CD14-positive monocyte (primary cell): ENCODE measurements at places on chromosomes 11 and 22. TPM values are rescaled to one million over a fixed set of nuclear protein-coding genes. Genes with fewer than 3 reads are reported as not detected.
A peak's percentile ranks its signal among the peaks of the same experiment; 100 is the strongest.

DNA sequence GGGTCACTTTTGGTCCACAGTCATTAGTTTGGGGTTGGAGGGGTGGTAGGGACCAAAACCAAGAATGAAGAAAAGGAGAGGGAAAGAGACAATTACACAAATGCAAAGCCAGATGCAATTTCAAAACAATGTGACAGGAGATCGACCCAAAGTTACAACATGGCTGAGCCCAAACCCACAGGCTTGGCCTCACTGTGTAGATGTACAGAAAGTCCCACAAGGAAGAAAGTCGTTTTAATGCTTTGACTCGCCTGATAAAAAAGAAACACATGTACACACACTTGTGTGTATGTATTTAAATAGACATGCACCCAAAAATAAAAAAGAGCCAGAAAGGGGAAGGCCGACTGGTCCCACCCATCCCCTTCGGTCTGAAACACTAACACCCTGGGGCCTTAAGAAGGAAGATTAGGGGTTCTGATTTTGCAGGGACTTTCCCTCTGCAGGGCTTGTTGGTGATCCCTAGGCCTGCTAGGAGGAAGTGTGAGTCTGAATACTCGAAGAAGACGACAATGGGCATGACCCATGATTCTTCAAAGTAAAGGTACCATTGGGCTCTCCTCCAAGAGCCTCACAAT is 104.1 kb downstream of the ETS1 start:
- peak; percentile 68 for DNase-seq

The SWAP70 gene
- polyA plus RNA-seq = 4.5 and 10.9 TPM in 2 replicates

DNA sequence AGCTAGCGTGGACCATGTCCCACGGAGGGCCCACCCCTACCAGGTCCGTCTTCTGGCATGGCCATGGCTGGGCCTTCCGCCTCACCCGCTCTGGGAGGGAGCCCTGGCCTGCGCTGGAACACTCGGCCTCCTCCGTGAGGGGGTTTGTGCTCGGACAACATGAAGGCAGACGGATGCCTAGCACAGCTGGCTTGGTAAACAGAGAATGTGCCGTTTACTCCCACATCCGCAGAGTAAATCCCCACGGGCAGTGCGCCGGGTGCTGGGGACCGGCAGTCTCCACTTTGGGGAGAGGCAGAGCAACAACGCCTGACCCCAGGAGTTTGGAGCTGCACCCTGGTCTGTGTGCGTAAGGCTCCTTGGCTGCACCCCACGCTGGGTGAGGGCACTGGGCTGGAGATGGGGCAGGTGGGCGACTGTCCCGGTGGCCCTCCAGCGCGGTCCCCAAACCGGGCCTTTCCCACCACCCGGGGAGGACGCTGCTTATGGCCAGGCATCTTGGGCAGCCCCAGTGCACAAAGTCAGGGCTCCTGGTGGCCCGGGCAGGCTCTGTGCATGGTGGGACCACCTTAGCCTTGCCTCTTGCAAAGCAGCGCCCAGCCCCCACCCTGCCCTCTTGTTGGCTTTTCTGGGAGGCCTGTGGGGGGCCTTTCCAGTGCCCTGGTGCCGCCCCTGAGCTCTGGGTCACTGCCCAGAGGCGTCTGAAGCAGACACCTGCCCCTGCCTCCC is 30.7 kb upstream of the MUC5AC start:
- DNase-seq = no peak

The APOL5 gene
- not detected in 2 replicates for polyA plus RNA-seq

GRCh38 chr11:96520939-96521338 is 131.1 kb downstream of the JRKL start:
- DNase-seq = no peak

GRCh38 chr11:6129011-6129410 is 21.5 kb downstream of the OR56B4 start:
- peak; percentile 31 for DNase-seq

DNA sequence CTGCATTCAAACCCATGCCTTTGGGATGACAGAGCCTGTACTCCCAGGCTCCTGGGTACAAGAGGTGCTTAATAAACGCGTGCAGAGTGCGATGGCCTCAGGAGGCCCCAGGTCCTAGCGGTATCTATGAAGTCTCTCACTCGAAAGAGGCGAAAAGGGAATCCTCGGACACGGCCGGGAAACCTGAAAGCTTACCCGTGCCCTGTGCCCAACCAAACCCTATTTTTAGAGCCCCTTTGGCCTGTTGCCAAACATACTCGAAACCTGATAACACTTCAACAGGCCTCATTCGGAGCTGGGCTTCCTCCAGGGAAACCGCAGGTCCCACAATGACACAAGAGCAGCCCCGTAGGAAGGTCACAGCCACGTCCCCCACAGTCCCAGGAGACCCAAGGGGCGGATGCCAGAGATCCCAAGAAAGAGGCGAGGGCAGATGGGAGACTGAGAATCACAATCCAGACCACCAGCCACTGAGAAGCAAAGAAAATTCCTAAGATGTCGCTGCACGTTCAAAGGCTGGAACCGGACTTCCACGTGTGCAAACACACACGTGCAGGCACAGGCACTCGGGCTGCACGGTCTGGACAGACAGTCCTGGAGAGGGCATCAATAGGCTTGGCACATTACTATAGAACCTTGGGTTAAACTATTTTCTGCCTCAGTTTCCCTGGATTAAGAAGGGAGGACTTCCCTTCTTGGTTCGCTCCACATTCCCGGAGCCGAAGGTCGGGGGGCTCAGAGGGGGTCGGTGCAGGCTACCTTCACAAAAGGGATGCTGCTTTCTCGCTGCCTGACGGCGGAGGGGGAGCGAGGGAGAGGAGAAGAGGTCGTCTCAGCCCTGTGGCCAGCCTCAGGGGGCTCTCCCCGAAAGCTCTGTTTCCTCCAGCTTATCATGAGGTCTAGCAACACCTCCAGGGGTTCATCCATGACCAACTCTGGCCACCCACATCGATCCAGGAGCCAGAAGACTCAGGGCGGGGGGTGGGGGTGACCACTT is 8.2 kb downstream of the PDGFB start:
- no peak for DNase-seq

- no peak for DNase-seq
Measured at GRCh38 chr22:17920145-17920605, 104.2 kb downstream of the MICAL3 start.

DNA sequence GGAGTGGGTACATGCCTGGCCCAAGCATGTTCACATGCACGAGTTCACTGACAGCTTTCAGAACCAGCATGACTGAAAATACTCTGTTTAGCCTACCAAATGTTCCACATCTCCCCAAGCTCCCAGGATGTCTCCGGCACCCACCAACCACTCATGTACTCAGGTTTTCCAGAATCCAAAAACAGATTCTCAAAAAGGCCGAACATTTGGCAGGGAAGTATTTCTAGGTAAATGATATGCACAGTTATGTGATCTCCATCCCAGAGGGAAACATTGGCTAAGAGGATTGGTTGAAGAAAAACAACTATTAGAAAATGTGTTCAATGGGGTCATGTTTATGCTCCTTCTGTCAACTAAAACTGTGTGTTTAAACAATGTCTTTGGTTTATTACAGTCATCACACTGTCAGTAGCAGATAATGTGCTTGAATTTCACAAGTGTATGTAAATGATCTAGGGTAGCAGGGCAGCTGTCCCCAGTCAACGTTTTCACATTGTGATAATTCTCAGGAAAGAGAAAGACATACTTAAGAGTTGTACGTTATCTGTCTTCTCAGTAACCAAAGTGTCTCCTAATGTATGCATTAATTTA is 52.3 kb downstream of the BARX2 start:
- no peak for DNase-seq

The KCNC1 gene
- not detected for polyA plus RNA-seq

The PAMR1 gene
- not detected for polyA plus RNA-seq

DNA sequence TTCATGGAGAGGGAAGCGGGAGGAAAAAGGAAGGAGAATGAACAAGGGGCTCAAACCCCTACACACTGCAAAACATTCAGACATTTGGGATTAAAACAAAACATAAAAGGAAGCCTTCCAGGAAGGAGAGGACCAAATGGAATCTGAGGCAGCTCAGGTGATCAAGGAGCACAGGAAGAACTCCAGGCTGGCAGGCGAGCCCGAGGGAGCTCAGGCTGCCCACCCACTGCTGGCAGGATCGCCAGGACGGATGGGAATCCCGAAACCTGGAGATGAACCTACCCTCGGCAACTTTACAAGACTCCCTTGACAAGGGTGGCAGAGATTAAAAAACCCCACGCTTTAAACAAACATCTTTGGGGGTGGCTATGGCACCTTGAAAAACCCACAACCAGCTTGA is 5.0 kb upstream of the PYGM start:
- DNase-seq = no peak

GRCh38 chr22:39374191-39374590 is 24.4 kb downstream of the SYNGR1 start:
- DNase-seq = no peak

DNA sequence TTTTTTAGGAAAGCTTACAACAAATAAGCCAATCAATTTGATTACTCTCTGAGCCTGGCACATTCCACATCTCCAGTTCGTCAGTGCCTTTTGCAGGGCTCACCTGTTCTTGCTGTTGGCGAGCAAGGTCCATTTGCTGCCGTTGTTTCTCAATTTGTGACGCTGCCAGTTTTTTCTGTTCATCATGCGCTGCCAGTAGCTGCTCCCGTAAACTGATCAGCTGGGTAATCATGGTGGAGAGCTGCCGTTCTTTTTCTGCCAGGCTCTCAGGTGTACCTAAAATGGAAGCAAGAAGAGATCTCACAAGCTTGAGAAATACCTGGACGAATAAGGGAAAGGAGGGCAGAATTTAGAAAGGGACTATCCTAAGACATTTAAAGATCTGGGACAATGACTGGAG is 169.7 kb downstream of the SOX6 start:
- DNase-seq = no peak

The FLRT1 gene
- polyA plus RNA-seq = not detected

GRCh38 chr22:29334696-29335344 is 19.3 kb upstream of the RASL10A start:
- DNase-seq = no peak

DNA sequence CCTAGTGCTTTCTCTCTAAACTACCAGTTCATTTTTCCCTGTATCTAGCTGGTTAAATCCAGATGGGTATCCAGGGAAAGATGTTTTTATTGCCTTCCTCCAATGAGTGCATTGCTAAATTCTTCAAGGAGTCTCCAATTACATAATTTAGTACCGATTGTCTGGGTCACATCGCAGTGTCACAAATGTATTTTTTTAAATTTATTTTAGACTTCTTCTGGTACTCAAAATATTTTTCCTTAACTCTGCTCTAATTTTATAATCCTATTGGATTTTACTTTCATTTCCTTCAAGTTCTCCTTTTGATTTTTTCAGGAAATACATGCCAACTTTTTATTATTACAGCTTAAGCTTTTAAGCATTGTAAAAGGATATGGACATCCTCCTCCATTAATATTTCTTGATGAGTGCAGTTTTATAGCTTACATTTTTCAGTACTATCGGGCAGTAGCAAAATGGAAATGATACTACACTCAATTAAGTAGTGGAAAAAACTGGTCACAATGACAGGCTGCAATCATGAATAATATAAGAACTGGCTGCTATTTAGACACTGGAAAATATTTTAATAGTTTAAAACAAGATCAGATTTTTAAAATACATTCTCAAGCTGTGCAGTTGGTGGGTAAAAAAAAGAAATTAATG is 20.3 kb downstream of the BBOX1 start:
- DNase-seq = no peak

DNA sequence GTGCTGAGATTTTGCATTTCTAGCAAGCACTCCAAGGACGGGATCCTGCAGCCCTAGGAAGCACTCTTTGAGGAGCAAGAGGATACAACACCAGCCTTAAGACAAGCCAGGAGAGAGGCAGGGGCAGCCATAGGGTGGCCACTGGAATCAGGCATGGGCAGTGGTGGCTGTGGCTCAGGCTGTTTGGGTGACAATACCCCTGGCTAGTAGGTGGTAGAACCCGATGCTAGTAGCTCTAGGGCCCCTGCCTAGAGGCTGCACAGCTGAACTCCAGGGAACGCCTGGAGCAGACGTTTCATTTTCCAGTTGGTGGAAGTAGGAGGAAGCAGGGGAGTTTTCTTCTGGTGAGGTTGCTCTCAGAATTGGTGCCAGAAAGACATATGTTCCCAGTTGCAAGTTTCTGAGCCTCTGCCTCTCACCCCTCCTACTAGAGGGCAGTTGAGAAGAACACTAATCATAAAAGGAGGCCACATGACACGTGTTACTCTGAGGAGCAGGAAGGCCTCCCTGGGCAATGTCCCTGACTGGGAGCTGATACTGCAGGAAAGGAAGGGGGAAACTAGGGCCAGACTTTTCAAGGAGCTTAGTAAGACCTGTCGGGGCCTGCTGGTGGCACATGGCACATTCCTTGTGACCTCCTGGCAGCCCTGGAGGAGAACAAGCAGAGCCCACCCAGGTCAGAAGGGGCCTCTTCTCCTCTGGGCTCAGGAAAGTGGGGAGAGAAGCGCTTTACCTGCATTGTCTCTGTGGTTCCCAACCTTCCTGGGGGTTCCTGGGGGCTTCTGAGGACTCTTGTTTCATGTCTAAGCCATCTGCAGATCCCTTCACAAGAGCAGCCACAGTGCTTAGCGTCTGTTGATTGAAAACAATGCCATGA is 56.6 kb upstream of the DRD2 start:
- DNase-seq = no peak

- no peak for DNase-seq
Measured at GRCh38 chr22:30429887-30430286, 4.3 kb downstream of the MTFP1 start.
